ENCODE measurements at places on chromosomes 12 and 14.
A peak's percentile ranks its signal among the peaks of the same experiment; 100 is the strongest.

- no peak for DNase-seq
Observed at GRCh38 chr12:57623811-57624390, 9.1 kb downstream of the B4GALNT1 start.

GRCh38 chr14:30471980-30472379 is 87.0 kb upstream of the G2E3 start:
- no peak for DNase-seq

GRCh38 chr14:61326146-61326545 is 4.8 kb downstream of the PRKCH start:
- no peak for DNase-seq

DNA sequence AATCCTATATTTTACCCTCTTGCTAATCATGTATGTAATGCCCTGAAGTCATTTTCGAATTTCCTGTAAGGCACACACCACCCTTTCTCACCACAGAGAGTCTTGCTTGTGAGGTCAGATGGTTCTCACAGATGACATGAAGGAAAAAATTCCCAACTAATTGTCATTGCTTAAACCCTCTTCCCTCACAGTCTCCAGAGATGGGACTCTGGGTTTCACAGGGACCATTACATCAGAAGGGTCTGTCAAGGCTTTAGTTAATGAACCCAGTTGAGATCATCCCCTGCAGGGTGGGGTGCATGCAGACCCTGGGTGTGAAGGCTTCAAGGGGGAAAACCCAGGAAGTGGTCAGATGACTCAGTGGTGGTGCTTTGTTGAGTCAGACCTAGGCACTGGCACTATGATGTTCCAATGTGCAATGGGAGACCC is 229.6 kb downstream of the BCAT1 start:
- DNase-seq: no peak

- peak; percentile 69 for DNase-seq
Observed at GRCh38 chr14:93023039-93023438, 92.7 kb downstream of the ITPK1 start.
